NCI-H2029 treated with DMSO at 0.1 percent for 48 hours (cell line): ENCODE measurements at places on chromosomes 2 and 18.

DNA sequence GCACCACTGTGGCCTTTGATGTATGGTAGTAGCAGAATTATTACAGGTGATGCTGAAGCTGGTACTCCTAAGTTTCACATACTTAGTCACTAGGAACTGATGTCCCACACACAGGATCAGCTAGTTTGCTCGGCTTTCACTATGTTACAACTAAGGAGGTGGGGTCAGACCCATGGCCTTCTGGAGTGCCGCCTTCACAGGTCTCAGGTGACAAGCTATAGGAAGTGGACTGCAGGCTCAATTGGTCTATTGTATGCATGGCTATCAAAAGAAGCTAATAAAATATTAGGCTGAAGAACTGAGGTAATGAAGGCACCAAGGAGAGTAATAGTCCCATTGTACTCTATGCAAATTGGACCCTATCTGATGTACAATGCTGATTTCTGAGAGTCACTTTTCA lies 170.6 kb downstream of the DLGAP1 start:
- DNase-seq, result no peak

- no peak for DNase-seq
These were observed 61.1 kb upstream of the SP3 start for GRCh38 chr2:174026122-174026845.

DNA sequence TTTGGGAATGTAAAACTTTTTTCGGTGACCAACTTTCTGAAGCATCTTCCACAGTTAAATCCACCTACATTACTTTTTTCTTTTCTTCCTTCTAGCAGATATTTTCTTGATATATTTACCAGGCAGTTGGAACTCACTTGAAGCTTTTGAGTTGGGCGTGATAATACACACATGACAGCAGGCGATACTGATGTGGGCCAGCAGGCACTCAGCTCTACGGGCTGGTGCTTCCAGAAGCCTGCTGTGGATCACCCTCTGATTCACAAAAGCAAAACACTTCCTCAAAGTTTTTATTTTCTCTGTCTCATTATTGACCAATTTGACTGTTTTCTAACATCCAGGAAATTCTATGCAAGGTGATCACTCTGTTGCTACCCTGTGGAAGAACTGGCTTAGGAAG lies 22.9 kb downstream of the GRHL1 start:
- no peak for DNase-seq

DNA sequence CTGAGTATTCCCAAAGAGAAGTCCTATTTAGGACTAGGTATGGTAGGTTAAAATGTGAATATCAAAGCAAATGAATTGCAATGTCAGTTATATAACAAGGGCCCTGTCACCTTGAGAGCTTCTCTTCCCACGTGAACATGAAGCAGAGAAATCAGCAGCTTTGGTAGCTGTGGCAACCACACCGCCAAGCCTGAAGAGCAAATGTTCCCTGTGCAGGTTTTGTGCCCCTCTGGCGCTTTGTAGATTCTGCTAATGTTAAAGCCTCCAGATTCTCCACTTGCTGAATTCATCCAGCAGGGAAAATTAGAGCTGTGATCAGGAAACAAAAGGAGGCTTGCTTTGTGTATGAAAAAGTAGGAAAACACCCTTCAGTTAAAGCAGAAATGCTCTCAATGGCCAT lies 322.6 kb downstream of the RBM43 start:
- no peak for DNase-seq

- DNase-seq, result no peak
These were observed 15.4 kb downstream of the PDK1 start for GRCh38 chr2:172571245-172571644.

DNA sequence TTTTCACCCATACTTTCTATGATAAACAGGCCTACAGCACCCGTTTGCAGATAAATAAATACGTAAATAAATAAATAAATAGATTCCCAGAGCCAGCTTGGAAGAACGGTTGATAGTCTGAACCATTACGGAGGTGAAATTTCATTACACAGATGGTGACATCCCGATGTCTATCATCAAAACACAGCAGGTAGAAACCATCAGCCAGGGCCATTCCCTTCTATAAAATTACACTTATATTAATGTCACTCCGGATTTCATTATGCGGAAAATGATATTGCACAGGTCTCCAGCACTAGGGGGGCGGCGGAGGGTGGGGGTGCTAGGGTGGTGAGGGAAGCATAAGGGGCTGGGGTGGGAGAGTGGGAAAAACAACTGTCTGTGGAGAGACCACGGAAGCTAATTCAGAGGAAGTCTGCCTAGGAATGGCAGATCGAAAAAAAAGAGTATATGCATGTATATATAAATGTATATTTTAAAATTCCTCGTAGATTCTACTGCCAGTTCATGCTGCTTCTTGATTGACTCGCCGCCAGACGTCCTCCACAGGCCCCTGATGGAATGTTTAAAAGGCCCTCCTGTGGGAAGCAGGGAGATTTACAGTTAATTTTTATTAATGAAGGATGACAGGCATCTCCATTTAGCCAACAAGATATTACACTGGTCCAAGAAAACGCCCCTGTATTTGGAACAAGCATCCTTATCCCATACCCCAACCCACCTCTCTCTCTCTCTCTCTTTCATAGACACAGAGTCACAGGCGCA lies 1906.0 kb upstream of the PIK3C3 start:
- DNase-seq, result no peak

DNA sequence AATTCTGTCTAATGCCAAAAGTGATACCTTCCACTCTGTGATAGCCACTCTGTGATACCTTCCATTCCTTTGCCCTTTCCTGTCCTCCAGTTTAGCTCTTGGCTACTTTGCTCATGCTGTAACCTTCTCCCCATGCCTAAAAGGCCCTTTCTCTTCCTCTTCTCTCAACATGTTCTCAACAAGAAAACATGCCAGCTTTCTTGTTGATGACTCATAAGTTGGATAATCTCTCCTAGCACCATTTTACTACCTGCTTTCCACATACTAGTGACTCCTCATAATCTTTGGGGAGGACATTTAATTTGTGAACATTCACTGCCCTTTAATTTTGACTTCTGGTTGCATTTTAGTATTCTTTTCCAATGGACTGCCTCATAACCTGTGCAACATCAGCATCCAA lies 55.9 kb upstream of the NT5C1B start:
- no peak for DNase-seq

- DNase-seq, result no peak
These were observed 62.8 kb downstream of the TMEM237 start for GRCh38 chr2:201580486-201580885.

GRCh38 chr2:197273485-197273884 lies 37.1 kb downstream of the ANKRD44 start:
- peak; percentile 86 for DNase-seq

DNA sequence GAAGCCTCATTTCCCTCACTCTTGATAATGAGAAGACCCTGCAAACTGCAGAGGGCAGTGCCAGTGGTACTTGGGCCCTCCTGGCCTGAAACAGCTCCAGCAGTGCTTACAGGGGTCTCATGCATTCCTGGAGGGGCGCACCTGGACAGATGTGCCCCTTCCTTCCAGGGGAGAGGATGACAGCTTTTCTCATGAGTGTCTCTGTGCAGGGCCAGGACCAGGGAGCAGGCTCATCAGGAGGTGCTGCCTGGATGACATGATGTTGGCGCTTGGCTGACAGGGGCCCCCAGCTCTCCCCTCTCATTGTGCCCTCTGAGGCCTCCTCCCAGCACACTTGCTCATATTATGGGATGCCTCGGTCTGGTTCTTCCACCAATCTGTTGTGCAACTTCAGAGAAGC lies 95.1 kb upstream of the MYCN start:
- DNase-seq, result no peak

DNA sequence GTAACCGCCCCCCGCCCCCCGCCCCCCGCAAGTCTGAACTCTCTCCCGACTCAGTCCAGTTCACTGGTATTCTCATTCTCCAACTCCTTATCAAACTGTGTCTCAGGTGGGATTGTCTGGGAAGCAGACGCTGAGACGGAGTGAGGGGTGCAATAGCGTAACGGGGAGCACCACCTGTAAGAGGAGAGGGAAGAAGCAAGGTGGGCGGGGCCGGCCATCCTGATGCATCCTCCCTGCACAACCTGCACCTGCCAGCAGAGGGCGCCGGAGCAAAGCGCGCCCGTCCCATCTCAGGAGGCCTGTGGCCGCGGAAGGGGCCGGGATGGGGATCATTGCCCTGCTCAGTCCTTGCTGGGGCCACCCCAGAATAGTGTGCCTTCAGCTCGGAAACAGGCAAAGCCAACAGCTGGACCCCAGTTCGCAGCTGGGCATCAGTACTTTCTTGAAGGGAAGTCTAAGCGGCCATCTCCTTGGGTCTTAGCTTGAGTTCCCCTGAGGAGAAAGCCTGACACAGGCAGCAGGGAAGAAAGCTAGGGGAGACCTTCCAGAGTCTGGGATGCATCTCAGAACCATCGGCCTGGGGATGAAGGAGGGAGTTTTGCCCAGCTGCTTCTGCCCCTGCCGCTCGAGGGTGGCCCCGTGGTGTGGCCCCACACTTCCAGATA lies 208.0 kb downstream of the TFCP2L1 start:
- DNase-seq, result no peak

DNA sequence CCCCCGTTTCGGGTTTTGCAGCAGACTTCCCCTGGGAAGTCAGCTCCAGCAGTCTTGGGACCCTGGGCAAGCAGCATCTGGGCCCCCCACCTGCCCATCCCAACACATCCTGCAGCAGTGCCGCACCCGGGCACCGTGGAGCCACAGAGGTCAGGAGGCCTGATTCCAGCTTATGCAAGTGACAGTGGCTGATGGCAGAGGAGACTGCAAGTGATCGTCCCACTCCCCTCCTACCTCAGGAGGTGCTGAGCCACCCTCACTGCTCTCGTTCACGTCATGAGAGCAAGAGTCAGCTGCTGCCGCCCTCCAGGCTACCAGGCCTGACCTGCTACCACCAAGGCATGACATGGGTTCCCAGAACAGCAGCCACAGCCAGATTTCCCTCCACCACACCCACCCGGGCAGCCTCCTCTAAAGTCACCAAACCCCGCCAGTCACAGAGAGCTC lies 18.2 kb downstream of the COX7A2L start:
- no peak for DNase-seq

DNA sequence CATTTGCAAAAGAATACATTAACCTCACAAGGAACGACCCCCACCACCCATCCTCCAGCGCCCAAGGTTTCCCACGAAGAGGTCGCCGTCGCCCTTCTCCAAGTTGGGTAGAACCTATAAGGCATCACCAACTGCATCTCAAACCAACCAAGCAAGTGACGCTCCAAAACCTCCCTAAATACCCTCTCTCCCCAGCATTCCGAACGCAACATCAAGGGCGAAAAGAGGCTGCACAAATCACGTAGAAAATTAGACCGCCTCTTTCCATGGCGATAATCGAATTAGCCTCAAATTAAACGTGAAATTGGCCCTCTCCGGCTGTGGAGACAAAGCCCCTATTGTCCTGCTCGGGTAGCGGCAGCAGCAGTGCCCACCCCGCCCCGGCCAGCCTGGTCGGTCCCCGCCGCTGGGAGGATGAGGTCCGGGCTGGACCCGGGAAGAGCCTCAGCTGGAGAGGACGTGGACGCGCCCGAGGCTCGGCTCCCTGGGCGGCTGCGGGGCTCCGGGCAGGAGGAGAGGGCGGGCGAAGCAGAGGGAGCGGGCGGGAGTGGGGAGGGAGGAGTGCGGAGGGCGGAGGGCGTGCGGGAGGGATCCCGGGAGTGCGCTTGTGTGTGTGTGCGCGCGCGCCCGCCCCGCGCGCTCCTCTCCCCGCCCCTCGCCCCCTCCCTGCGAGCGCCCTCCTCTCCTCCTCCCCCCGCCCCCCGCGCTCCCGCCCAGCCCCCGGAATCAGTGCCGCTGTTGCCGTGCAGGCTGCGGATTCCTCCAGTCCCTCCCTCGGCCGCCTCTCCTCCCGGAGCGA lies at the start of gene SPTBN1:
SPTBN1 (plus strand) TSS at position 765 of the 799 bp plus-strand sequence. CDS start 70,092 bp downstream, outside the sequence.
- no peak for DNase-seq

- DNase-seq, result no peak
These were observed 34.7 kb downstream of the PTPN18 start for GRCh38 chr2:130390460-130391057.

- no peak for DNase-seq
These were observed 29.9 kb upstream of the ZNG1B start for GRCh38 chr2:113407446-113408099.

DNA sequence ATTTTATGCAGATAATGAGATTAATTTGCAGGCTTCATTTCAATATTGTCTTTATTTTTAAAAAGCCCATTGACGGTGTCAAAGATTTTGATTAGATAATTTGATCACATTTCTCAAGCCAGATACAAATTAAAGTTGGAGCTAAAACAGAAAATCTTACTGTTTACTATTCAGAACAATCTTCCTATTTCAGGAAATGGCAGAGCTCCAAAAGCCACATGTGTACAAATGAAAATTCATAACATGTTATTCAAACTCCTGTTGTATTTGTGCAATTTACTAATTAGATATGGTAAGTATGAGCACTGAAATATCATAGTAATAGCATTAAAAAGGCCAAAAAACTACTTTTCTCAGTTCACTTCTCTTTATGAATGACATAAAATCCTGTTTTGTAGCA lies 682.9 kb downstream of the KCNJ3 start:
- no peak for DNase-seq

DNA sequence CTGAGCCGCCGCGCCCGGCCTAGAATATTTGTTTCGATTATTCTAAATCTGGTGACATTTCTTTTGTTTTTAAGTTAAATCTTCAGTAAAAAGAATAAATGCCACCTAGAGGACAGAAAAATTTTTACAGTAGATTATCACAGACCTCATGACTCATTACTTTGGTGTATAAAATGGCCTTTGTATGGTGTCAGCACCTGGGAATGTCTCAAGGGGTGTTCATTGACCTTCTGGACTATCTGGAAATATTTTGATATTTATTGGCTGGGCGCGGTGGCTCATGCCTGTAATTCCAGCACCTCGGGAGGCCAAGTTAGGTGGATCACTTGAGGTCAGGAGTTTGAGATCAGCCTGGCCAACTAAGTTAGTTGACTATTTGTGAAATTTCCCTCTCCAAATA lies 30.3 kb upstream of the SLC30A6 start:
- no peak for DNase-seq

- peak; percentile 39 for DNase-seq
These were observed 174.0 kb downstream of the SMAD2 start for GRCh38 chr18:47756364-47757016.

DNA sequence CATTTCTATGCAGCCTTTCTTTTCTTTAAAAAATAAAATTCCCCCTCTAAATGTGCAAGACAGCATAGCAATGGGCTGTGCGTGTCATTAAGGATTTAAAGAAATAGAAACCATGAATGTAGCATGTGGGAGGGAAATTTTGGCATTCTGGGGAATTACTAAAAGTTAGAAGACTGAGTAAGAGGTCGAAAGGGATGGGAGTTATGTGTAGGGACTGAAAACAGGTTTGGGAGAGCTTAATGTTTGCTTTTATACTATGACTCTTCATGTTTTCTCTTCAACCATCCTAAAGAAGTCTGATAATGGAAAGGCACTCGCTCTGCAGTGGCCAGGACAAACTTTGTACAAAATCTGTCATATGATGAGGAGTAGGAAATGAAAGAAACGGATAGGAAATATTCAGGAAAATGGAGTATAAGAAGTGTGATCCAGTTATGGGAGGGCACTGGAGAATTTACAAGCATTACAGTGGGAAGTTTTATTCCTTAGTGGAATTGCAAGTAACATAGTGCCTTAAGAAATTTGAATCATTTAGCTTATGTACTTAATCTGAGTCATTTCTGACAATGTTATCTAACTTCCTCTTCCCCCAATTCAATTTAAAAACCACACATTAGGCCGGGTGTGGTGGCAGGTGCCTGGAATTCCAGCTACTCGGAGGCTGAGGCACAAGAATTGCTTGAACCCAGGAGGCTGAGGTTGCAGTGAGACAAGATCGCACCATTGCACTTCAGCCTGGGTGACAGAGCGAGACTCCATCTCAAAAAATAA lies 20.6 kb downstream of the TMEM87B start:
- DNase-seq, result no peak
